ENCODE measurements at places on chromosomes 2 and 18.

GRCh38 chr18:58225101-58225500 lies 181.1 kb downstream of the NEDD4L start:
- DNase-seq, result no peak

DNA sequence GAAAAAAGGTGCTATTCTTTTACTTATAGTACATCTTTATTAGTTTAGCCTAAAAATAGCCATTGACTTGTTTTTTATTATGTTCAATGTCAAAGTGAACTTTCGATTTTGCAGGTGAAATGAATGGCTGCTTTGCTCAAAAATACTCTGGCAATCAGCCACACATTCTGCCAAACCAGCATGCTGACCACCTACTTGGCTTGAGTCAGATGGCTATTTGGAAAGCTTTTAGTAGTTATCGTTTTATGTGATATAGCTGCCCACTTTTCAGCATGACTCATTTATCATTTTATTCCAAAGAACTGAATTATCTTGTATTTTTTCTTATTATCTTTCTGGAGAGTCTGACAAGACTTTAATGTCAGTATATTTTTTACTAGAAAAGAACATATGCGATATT lies 1615.8 kb upstream of the TMEFF2 start:
- no peak for DNase-seq

- DNase-seq, result no peak
Observed at GRCh38 chr2:68912732-68913131, 40.0 kb downstream of the GKN2 start.

- DNase-seq, result no peak
Observed at GRCh38 chr2:152762202-152762601, 43.8 kb downstream of the ARL6IP6 start.

DNA sequence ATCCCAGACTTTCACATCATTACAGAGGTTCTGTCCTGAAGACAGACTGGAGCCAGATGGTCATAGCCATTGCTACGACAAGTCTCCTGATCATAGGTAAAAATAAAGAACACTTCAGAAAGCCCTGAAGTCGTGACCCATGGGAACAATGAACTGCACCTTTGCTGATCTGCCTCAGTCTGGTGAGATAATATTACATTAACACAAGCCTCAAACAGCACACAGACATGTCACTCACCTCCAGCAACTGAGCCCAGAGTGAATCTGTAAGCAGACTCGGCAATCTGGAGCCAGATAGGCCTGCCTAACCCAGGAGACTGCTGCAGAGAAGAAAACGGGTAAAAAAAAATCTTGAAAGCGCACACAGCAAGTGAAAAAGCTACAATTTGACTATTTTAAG lies 79.2 kb downstream of the SLC25A12 start:
- no peak for DNase-seq
